ENCODE measurements at places on chromosomes 4 and X.
A peak's percentile ranks its signal among the peaks of the same experiment; 100 is the strongest.

- DNase-seq, result no peak
Observed at GRCh38 chrX:111823128-111823527, 52.9 kb upstream of the TRPC5OS start.

DNA sequence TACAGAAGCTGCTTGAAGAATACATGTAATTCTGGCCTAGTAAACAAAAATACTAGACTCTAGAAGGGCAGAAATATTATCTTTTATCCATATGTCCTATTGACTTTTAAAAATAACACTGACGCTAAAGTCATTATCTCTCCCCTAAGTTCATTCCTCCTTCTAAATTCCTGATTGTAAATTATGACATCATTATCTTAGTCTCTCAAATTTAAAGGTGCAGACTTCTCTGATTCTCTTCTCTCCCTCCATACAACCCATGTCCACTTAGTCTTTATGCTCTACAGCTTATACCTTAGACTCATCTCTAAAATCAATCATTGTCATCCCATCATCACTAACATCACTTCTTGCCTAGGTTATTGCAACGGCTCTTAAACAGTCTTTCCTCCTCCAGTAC lies 327.9 kb upstream of the GRIA3 start:
- no peak for DNase-seq

DNA sequence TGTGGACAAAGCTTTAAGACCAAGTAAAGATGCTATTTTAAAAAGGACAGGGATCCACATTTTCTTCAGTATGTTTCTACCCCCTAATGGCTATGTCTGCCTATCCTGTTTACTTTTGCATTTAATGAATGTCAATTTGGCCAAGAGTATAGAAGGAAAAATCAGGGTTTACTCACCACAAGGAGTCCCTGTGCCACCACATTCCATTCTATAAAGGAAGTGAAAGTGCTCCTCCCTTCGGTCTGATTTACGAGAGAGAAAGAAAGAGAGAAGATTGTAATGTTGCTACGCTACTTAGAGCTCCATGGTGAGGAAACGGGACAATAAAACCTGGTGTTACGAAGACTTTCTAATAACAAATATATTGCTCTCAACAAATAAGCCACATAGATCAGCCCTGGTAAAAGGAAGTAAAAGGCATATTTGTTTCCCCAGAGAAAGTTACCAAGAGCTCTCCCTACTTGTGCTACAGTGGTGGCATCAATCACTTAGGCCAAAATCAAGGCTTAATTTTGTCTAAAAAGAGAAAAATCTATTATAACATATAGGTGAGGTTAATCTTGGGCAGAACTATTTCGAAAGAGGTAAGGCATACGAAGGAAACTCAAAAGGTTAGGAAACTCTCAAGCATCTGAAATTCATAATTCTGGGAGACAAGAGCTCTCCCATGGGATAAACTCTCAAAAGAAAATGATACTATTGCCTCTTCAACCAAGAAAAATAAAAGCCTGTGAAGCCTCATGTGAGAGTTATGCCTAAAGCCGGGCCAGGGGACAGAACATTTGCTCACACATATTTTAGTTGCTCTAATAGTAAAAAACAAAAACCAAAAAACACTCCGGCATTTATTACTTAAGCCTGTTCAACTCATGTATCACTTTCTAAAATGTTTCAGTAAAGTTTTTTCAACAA lies 29.5 kb downstream of the TAPT1 start:
- no peak for DNase-seq

GRCh38 chrX:154378059-154378798 lies 866 bp upstream of the EMD start:
- peak; percentile 21 for DNase-seq

DNA sequence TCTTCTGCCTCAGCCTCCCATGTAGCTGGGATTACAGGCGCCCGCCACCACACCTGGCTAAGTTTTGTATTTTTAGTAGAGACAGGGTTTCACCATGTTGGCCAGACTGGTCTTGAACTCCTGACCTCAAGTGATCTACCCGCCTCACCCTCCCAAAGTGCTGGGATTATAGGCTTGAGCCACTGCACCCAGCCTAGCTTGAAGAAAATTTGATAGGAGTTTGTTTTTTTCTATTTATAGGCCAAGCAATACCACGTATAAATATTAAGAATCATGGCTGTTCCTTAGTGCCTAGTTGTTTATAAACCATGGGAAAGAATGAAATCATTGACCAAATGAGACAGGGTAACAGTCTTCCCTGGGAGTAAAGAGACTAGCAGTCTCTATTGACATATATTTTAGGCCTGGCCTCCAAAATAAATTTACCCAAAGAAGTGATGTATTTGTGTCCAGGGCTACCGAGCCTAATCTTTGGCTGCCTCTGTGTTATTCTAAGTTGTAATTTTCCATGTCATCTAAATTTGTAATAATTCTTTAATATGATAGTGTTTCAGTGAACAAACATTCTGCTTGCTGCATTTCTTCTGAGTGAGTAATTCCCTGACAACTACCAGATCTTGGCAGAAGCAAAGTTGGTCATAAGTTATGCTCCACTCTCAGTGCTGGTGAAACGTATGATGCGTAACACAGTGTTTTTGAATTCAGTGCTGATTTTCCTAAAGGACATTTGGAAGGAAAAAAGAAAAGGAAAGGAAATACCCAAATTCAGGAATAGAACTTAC lies 10.3 kb downstream of the PKD2 start:
- DNase-seq, result no peak

DNA sequence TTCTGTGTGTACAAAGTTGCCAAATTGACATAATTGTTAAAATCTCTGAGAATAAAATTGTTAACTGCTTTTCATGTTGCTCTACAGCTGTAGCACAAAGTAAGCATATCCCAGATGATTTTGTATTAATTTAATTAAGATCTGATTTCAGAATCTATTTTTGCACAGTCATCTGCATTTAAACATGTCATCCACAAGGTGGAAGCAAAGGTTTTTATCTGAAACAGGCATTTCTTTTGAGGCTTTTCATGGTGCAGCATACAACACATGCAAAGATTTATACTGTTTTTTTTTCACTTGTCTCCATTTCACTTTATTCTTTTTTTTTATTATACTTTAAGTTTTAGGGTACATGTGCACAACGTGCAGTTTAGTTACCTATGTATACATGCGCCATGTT lies 51.2 kb downstream of the GC start:
- DNase-seq, result no peak

GRCh38 chrX:13092455-13092941 lies 48.1 kb upstream of the FAM9C start:
- DNase-seq, result peak; percentile 39

GRCh38 chrX:17560385-17560784 lies 176.9 kb upstream of the SCML1 start:
- no peak for DNase-seq

- no peak for DNase-seq
Observed at GRCh38 chr4:102466298-102466697, 34.9 kb upstream of the NFKB1 start.

- DNase-seq, result no peak
Observed at GRCh38 chr4:144591401-144591800, 54.6 kb upstream of the HHIP start.

- no peak for DNase-seq
Observed at GRCh38 chr4:158817562-158818296, 48.9 kb downstream of the FNIP2 start.

DNA sequence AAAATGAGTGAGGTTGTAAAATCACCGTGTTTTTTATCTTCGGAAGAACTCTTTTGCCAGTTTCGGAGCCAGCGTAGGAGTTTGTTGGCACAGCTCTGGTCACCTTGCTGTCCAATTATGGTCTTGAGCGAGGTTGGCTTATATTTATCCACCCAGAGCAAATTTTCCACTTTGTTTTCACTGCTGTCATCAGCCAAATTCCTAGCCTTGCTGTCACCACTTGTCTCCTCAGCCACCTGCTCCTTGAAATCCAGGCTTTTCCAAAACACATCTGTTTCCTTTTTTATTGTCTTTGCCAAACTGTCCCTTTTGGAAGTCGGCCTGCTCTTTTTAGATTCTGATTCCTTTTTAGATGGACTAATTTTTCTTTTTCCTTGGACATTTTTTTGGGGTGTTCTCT lies 57.6 kb downstream of the RFC1 start:
- DNase-seq, result no peak

- no peak for DNase-seq
Observed at GRCh38 chrX:135695471-135695870, 18.0 kb upstream of the CT45A1 start.

DNA sequence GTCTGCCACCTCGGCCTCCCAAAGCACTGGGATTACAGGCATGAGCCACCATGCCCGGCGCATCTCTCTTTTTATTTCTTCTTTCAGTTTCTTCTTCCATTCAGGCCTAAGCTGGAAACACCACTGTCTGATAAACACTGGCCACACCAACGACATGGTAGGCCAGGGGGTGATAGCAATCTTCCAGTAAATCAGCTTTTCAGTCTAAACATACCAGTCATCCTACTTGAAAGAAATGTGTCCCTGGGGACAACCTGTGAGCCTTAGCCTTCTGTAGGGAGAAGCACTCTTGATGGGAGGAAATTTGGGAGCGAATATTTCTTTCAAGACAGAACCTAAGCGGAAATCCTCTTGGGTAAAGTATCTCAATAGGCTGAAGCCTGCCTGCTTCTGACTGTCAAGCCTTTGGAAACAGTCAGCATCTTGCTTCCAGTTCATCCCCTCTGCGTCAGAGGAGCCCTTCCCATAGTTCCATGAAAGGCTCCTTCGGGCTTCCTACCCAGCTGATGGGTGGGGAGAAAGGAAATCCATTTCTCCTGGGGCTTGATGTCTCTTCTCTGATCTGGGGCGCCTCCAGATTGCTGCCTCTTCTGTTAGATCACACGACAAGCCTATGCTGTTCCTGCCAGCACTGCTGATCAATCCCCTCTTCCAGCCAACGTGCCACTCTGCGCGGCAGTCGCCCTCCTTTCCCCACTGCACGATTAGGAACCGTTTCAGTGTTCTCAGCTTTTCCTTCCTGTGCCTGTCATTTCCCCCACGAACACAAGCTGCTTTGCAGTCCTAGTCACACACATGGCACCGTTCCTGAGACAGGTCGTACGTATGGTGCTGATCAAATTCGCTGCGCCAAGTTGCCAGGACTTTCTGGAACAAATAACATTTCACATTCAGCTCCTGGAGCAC lies 49.5 kb upstream of the CBR4 start:
- DNase-seq, result no peak

DNA sequence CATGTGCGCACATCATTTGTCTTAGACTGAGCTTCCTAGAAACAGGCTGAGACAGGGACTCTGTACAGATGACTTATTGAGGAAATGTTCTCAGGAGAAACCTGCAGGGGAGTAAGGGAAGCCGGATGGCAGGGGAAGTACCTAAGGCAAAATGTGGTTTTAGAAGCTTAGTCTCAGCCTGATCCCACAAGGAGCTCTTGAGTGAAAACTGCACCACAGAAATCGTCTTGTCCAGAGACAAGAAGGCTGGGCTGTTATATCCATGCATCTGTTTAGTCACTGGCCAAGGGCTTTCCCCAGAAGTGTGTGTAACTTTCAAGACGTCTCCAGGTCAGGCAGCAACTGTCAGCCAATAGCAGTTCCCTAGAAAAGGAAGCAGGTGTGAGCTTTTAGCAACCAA lies 86.0 kb downstream of the FUNDC1 start:
- no peak for DNase-seq

GRCh38 chr4:70816894-70817293 lies 22.8 kb downstream of the GRSF1 start:
- no peak for DNase-seq

- DNase-seq, result no peak
Observed at GRCh38 chr4:125572601-125573000, 257.8 kb downstream of the FAT4 start.

DNA sequence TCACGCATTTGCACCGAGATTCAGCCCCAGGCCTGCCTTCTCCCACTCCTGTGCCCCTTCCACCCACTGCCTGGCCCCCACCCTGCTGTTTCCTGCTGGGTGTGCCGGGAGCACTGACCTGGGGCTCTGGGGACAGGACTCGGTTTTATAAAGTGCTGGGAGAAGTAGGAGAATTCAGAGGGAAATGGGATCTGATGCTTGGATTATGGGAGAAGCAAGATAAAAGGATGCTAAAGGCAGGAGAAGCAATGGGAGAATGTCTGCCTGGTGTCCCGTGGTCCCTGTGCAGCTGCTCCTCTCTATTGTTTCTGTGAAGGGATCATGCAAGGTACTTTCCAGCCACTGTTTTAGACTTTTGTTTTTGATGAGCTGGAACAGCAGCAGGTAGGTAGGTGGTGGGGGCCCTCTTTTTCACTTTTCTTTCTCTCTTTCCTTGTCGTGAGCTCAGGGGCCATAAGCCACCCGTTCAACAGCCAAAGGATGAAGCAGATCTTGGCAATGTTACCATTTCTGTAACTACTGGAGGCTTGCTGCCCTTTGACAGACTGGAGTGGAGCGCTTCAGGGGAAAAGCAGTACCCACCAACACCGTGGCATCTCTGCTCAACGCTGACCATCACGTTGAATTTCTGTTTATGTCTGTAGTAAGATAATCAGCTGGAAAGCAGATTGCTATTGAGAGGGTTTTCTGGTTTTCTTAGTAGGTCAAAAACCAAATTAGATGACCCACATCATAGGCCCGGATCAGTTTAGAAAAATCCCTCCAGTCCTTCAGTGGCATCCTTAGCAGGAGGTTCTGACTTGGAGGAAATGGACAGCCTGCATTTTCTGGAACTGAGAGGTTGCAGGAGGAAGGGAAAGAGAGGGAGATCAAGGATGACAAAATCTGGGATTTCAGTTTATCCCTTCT lies 63.8 kb upstream of the ENPP6 start:
- no peak for DNase-seq

DNA sequence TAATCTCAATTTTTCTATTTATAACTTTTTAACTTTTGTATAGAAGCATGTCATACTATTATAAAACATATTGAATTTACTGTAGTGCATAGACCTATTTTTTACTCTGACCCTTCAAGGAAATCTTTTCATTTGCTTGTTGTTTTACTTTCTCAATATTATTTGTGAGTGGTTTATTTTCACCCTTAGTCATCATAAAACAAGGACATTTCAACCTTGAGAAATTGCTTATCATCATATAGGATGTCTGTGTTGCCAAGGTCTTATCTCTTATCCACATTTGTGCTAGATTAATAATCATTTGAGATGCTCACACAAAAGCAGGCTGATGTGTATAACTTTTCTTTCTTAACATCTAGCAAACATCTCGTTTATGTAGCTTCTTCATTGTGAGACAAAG lies 408.6 kb upstream of the PABPC4L start:
- DNase-seq, result no peak

GRCh38 chr4:188408244-188409030 lies 269.2 kb downstream of the TRIML1 start:
- DNase-seq, result no peak

GRCh38 chr4:184120549-184121127 lies 97.0 kb downstream of the ENPP6 start:
- no peak for DNase-seq

DNA sequence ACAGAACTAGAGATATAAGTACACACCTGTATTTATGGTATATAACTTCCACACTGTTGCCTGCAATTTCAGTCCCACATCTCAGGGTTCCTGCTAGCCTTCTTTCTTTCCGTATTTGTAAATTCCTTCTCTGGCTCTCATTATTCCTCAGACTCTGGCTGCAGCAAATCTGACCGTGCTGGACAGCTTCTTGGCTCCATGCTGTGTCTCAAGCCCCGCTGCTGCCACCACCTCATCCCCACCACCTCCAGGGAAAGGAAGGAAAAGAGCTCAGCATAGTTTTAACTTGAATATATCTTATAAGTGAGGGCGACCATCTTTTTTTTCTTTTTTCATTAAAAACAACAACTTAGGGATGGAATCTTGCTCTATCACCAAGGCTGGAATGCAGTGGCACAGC lies 155.6 kb upstream of the CXCL13 start:
- no peak for DNase-seq
